ENCODE measurements at places on chromosomes 5 and 9.
A peak's percentile ranks its signal among the peaks of the same experiment; 100 is the strongest.

- DNase-seq, result no peak
Observed at GRCh38 chr5:17277907-17278306, 60.5 kb downstream of the BASP1 start.

- DNase-seq, result no peak
Observed at GRCh38 chr5:73686912-73687311, 60.9 kb downstream of the ARHGEF28 start.

DNA sequence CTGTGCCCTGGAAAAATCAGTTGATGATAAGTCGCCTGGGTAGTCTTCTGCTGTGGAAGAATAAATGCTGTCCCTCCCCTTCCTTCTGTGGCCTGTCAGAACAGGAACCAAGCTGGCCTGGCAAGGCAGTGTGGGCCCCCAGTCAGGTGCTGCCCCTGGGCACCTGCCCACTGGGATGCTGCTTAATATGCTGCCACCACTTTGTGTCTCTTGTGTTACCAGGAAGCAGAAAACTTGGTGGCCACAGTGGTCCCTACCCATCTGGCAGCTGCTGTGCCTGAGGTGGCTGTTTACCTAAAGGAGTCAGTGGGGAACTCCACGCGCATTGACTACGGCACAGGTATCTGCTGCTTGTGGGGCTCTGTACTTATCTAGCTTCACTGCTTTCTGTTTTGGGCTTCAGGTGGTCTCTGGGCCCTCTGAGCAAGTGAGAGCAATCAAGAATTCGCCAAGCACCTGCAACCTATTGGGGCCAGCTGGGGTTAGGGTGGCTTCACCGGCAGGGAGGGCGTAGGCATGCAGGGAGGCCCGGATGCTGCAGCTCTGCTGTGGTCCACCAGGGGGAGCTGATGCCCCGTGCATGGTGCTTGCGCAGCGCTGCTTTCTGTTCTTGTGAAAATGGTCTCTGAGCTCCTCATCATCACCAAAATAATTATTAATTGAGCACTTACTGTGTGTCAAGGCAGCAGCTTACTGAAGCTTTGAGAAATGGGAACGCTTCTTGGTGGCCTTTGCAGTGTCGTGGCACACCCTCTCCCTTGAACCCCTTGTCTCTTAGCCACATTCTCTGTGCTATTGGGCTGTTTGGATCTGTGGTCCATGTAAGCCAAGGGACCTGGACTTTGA is 20.3 kb downstream of the PTPA start:
- no peak for DNase-seq

DNA sequence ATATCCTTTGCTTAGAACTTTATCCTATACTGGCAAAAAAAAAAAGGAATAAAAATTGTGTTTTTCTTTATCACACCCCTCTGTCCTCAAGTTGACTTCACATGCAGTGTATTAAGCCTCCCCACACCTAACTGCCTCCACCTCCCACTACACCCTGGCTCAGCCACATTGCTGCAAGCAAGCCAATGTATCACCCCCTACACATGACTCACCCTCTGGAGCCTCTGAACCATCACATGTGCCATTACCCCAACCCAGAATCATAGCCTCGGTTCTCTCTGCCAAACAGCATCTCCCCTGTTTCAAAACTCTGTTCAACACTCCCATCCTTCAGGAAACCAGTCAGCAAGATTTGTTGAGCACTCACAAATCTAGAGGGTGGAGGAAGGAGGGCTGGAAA is 209.0 kb downstream of the CWC27 start:
- no peak for DNase-seq

DNA sequence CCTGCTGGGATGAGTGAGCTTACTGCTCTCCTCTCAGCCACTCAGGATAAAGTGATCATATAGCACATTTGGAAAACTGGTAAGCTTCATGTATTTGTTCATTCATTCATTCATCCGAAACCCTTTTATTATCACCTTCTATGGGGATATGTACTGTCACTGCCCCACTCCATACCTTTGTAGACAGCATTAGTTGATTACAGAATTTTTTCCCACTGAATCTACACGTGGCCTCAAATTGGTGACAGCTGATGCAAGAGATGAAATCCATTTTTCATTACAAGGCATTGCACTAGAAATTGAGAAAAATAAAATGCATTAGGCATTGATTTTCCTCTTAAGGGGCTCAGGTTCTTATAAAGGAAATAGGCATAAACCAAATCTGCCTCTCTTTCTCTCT is 9.7 kb downstream of the GRIA1 start:
- no peak for DNase-seq

GRCh38 chr5:179261301-179262125 is 83.7 kb downstream of the ADAMTS2 start:
- no peak for DNase-seq

- DNase-seq, result no peak
Observed at GRCh38 chr5:173327084-173327947, 898 bp downstream of the STC2 start.

GRCh38 chr5:68245319-68245718 is 29.8 kb downstream of the PIK3R1 start:
- no peak for DNase-seq

DNA sequence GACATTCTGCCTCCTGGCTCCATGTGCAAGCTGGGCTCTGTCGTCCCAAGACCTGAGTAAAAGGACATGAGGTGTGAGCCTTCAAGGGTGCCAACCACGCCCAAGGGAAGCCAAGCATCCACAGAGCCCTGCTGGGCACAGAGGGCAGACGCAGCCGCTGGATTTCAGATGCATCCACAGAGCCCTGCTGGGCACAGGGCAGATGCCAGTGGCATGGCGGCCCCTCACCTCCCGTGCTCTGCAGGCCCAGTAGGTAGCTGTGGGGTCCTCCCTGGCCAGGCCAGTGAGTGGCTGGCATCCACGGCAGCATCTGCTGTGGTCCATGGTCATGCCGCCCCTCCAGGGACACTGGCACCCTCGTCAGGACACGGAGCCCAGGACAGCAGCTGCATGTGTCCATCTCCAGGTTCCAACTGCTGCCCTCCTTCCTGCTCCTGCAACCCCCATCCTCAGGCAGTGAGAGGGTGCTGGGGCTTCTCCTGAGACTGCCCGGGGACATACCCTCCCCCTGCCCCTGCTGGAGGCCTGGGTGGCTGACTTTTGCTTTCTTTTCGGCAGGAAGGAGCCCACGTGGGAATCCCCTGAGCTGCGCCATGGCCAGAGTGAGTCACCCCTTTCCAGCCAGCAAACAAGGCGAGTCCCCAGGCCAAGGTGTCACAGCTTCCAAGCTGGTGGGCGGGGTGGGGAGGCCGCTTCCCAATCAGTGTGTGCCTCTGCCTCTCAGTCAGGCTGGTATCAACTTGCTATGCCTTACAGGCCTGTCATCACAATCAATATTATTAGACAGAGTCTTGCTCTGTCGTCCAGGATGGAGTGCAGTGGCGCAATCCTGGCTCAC is 4.0 kb upstream of the TRAF2 start:
- DNase-seq, result peak; percentile 32

- DNase-seq, result no peak
Observed at GRCh38 chr5:83363111-83363885, 108.2 kb upstream of the VCAN start.

DNA sequence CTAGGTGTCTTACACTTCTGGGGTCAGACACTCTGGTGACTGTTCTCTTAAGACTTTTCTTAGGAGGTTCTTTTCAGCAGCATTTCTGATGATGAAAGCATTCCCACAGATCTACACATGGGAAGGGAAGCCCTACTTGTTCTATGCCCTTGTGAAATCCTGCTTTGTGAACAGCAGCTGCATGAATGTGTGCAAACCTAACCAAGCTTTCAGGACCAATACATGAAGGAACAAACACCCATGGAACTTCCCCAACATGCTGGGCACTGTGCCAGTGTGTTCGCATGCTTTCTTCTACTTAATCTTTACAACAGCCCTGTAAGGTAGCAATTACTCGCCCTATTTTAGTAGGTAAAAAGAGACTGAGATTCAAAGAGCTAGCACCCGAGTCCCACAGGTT is 439.9 kb upstream of the KLF4 start:
- DNase-seq, result no peak

DNA sequence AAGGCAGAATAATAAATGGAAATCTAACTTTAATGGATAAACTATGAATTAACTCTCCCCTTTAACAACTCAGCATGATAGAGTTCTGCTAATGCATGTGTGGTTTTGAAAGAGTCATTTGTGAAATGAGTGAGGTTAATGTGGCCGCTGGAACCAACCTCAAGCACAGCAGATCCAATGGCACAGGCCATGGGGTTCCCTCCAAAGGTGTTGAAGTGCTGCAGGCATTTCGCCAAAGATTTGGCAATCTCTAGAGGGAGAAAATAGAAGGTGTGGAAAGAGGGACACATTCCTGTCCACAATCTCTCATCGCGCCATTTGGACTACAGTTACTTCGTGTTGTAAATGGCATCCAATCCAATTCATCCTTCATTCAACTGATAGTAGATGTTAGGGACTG is 35.0 kb downstream of the AGXT2 start:
- DNase-seq, result no peak

DNA sequence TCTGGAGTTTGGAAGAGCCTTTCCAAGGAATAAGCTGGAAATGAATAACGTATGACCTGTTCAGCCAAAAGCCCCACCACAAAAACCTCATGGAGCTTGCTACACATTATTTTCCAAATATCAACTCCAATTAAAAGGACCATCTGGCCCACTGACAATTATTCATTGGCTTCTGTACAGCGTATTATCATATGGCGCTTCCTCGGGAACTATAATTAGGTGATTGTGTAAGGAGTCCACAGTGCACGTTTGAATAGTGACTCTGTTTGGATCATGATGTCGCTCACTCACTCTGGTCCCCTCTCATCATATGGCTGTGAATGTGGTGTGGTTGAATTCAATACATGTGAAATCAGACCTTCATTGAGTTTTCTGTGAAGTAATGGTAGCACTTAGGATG is 52.1 kb downstream of the GDNF start:
- DNase-seq, result no peak

GRCh38 chr5:82862711-82863110 is 214.5 kb downstream of the TMEM167A start:
- DNase-seq, result no peak

DNA sequence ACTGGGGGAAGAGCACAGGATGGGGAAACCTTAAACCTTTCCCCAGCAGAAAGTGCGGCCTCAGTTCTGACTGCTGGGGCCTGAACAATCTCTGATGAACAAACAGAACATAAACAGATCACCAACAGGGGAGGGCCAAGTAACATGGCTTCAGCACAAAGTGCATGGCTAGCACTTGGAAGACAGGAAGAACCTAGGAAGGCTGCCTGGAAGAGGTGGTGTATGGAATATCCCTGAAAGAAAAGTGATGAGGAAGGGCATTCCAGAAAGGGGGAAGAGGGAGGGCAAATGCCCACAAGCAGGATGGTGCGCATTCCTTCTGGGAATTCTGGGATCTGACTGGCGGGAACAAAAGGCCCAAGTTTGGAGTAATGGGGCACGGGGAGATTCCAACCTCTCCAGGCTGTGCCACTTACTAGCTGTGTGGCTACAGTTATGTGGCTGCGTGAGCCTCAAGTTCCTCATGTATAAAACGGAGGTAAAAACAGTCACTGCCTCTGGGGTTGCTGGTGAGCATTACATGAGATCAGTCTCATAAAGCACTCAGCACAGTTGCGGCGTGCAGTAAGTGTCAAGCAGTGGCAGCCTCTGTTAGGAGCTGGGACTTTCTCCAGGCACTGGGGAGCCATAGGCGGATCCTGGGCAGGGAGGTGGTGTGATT is 1.6 kb downstream of the PDGFRB start:
- DNase-seq, result no peak

- no peak for DNase-seq
Observed at GRCh38 chr9:133904346-133905090, 87.6 kb downstream of the VAV2 start.

- no peak for DNase-seq
Observed at GRCh38 chr9:90368928-90369327, 273.7 kb downstream of the DIRAS2 start.

DNA sequence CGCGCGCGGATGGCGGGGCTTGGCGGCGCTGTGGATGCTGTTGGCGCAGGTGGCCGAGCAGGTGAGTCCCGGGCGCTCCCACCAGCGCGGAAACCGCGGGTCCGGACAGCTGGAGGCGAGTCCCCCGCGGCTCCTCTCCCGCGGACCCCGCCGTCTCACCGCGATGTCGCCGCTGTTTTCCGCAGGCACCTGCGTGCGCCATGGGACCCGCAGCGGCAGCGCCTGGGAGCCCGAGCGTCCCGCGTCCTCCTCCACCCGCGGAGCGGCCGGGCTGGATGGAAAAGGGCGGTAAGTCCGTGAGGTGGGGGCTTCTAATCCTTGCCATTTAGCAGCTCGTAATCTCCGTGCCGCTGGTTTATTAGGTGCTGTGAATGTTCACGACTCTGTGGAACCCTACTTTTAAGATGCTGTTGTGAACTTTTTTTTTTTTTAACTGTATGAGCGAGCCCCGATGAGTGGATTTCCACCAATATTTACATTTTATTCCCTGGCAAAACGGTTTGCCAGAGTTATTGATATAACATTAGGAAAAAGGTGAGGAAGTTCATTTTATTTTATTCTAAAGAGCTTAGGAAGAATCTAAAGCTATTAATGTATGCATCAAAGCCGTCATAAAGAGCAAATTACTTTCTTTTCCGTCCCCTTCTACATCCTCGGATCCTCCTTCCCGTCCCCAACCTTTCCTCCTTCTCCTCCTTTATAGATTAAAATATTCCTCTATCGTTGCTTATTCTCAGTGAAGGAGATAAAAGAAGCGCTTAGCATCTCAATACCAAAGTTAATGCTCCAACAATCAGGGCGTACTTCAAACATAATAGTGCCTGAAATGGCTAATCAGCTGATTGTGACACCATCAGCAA is 579 bp downstream of the ADAMTS16 start:
- no peak for DNase-seq

DNA sequence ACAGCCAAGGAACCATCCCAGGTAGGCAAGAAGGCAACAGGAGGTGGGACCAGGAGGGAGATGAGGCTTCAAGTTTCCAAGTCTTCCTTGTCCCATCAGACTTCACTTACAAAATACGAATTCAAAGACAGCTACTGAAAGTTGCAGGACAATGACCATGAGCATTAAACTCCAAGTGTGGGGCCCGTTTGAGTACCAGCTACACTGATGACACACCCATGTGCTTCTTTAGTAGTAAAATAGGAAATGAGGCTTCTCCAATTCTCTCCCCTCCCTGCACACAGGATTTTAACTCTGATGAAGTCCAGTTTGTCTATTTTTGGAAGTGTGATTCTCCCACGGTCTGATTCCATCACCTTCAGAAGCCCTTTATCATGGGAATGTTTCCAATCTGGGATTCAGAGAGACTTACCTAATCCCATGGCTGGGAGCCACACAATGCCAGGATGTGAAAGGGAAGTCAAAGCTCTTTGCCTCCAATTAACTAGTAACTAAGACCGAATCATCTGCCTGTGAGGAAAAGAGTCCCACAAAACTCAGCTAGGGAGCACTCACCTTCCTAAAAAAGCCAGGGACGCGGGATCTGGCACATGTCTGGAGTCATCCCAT is 222.8 kb upstream of the MSX2 start:
- DNase-seq, result peak; percentile 69

DNA sequence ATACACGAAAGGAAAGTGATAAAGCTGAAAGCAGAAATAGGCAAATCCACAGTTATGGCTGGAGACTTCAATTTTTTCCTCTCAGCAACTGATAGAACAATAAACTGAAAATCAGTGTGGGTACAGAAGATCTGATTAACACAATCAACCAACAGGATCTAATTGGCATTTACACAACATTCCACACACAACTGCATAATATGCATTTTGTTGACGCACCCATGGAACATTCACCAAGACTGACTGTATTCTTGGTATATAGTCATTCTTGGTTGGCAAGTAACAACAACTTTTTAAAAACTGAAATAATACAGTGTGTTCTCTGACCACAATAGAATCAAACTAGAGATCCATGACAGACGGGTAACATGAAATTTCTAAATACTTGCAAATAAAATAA is 218.7 kb upstream of the S1PR3 start:
- no peak for DNase-seq

Measured in AG09309 (cell line).